Lower leg skin (tissue), 4 donors: ENCODE measurements at places on chromosomes 12 and 14.
A peak's percentile ranks its signal among the peaks of the same experiment; 100 is the strongest.

DNA sequence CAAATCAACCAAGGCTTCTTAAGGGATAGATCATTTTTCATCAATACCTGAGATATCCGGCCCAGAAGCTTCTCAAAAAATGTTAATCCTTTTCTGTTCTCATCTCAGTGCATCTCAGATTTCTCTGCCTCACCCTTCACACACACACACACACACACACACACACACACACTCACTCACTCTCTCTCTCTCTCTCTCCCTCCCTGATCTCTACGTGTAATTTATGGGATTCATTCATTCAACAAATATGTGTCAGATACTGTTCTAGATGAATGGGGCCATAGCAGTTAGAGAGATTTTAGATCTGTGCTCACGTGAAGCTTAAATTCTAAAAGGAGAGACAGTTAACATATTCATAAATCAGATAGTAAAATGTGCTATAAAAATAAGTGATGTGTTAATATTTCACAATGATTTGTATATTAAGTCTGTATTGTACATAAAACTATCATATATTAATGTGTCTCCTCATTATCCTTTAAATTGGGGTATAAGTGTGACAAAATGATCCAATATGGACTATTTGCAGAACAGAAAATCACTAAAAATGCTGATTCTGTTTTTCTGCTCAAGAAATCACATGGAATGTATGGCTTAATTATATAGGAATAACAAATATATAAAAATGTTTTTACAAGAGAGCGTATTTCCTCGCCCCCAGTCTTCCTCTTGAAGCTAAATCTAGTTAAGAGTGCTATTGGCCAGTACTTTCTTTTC is 7.3 kb upstream of the FRMD6 start:
- no peak for DNase-seq

DNA sequence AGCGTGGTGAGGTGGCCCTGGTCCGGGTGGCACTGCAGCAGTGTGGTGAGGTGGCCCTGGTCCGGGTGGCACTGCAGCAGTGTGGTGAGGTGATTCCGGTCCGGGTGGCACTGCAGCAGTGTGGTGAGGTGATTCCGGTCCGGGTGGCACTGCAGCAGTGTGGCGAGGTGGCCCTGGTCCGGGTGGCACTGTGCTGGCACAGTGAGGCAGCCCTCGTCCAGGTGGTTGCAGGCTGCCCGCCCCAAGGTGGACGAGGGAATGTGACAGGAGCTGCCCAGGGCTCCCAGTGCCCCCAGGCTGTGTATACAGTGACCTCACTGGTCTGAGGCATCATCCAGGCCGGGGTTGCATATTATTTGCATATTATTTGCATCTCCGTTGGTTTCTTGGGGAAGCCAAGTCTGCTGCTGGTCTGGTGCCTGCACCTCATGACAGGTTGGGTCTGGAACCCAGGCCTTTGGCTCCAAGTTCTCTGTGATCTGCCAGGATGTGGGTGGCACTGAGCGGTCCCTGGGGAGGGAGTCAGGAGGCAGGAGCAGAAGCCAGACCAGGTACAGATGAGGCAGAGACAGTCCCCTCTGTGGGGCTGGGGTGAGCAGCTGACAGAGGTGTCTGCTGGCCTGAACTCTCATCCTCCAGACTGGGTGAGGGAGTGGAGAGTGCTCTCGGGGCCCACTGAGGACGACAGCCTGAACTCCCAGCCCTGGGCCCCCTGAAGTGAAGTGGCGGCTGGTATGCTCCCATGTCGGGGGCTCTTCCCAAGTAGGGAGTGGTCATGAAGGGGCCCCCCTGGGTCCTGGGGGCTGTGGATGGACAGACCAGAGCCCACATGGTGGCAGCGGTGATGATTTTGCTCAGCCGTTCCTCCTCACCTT is 79.3 kb downstream of the KIF26A start:
- DNase-seq, result no peak

- no peak for DNase-seq
Measured at GRCh38 chr14:103185051-103186029, 62.1 kb downstream of the TNFAIP2 start.

GRCh38 chr14:79438696-79439342 is 772.5 kb downstream of the DIO2 start:
- DNase-seq, result no peak

GRCh38 chr14:99552572-99553216 is 51.3 kb downstream of the CCDC85C start:
- no peak for DNase-seq

GRCh38 chr12:52147367-52147963 is 44.3 kb downstream of the KRT80 start:
- peak; percentile 93 for DNase-seq

DNA sequence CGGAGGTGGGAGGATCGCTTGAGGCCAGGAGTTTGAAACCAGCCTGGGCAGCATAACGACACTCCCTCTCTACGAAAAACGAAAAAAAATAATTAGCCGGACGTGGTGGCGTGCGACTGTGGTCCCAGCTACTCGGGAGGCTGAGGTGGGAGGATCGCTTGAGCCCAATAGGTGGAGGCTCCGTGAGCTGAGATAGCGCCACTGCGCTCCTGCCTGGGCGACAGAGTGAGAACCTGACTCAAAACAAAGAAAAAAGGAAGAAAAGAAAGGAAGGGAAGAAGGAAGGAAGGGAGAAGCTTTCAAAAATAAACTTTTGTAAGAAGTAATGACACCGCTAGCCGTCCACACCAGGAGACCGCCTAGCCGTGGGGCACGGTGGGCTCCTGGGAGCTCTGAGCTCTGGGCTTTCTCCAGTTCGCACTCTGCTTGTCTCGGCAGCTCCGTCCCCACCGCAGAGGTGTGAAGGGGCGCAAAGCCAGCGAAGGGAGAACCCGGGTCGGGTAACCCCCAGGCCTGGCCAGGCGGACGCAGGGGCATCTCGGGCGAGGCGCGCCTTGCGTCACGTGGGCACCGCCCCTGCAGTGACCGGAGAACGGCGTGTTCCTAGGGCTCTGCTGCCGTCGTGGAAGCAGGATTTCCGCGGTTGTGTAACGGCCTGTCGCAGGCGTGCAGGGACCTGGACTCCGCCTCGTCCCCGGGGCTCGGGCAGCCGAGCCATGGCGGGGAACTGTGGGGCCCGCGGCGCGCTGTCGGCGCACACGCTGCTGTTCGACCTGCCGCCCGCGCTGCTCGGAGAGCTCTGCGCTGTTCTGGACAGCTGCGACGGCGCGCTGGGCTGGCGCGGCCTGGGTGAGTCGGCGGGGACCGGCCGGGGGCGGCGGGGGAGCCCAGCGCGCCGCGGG is at the start of gene IRAK3:
Gene IRAK3, plus strand, starts transcription at position 631 of the 902 bp plus-strand sequence. Its CDS starts 86 bp downstream, at position 717.
- peak; percentile 98 for DNase-seq

DNA sequence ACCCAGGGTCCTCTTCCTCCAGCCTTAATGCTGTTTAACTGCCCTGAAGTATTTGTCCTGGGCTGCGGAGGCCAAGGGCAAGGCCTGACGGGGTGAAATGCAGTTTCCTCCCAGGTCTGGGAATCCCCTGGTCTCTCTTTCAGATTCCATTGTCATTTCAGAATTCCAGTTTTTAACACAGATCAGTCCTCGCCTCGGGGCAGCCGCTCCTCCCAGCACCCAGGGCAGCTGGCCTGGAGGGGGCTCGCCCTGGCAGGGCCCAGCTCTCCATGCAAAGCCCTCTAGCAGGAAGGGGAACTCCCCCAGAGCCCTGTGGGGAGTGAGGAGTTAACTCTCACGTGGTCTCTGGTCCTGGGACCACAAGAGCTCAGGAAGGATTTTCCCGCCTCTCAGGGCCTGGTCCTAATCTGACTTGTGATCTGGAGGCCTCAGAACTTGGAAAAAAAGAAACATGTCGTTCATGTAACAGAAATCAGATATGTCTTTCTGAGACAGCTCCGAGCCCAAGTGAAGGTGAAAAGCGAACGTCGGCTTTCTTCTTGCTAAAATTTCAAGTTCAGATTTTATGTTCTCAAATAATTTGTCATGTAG is 265.6 kb upstream of the SFSWAP start:
- DNase-seq, result peak; percentile 68

GRCh38 chr14:75430116-75430515 is 2.3 kb downstream of the JDP2 start:
- no peak for DNase-seq

- DNase-seq, result no peak
Measured at GRCh38 chr12:100138048-100138802, 4.4 kb downstream of the BLTP3B start.

GRCh38 chr14:64447876-64448670 is 17.2 kb upstream of the AKAP5 start:
- DNase-seq, result no peak

GRCh38 chr12:46554460-46554859 is 181.9 kb upstream of the SLC38A2 start:
- no peak for DNase-seq

- no peak for DNase-seq
Measured at GRCh38 chr12:34598851-34599529, 576.7 kb downstream of the ALG10 start.

GRCh38 chr12:69425417-69425816 is 44.8 kb upstream of the FRS2 start:
- DNase-seq, result no peak

GRCh38 chr14:95458906-95459305 is 57.5 kb downstream of the SYNE3 start:
- DNase-seq, result no peak

- no peak for DNase-seq
Measured at GRCh38 chr14:47988175-47988574, 312.8 kb upstream of the MDGA2 start.

DNA sequence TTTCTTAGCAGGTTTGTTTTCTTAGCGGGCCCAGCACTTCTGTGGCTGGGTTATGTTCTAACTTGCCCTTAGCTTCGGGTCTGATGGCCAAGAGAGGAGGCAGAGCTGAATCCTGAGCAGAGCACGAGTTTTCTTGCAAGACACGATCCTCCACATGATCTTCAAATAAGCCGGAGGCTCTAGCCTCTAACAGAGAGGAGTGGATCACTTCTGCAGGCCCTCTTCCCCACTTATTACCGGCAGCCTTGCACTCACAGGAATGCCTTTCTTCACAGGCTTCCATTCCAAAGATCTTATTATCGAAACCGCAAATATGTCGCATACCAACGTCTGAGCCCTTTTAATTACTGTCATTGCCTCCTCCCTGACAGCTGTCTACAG is 79.5 kb downstream of the SINHCAF start:
- no peak for DNase-seq
